ENCODE measurements at places on chromosomes 4 and X. TPM values are rescaled to one million over a fixed set of nuclear protein-coding genes. Genes with fewer than 3 reads are reported as not detected.

C1QTNF7 gene
- total RNA-seq: not detected

MAGEA2 gene
- total RNA-seq: 9.2 TPM

MGARP gene
- total RNA-seq: 4.6 TPM

PTPN13 gene
- 44.0 TPM for total RNA-seq

PPBP gene
- total RNA-seq: not detected

TMPRSS11B gene
- total RNA-seq: not detected

EGFL6 gene
- 0.96 TPM for total RNA-seq

BMX gene
- total RNA-seq: not detected

GSTCD gene
- 25.4 TPM for total RNA-seq

RHOXF1 gene
- total RNA-seq: not detected

GPM6B gene
- total RNA-seq: 99.8 TPM

CFAP299 gene
- not detected for total RNA-seq

MAP7D3 gene
- 12.4 TPM for total RNA-seq

OTC gene
- total RNA-seq: not detected

SYTL4 gene
- 0.31 TPM for total RNA-seq

ITIH6 gene
- total RNA-seq: 0.04 TPM

All from WTC11 (cell line).